ENCODE measurements at places on chromosomes 7 and 10.

- no peak for DNase-seq
Measured at GRCh38 chr10:76040107-76040829, 608.8 kb downstream of the LRMDA start.

DNA sequence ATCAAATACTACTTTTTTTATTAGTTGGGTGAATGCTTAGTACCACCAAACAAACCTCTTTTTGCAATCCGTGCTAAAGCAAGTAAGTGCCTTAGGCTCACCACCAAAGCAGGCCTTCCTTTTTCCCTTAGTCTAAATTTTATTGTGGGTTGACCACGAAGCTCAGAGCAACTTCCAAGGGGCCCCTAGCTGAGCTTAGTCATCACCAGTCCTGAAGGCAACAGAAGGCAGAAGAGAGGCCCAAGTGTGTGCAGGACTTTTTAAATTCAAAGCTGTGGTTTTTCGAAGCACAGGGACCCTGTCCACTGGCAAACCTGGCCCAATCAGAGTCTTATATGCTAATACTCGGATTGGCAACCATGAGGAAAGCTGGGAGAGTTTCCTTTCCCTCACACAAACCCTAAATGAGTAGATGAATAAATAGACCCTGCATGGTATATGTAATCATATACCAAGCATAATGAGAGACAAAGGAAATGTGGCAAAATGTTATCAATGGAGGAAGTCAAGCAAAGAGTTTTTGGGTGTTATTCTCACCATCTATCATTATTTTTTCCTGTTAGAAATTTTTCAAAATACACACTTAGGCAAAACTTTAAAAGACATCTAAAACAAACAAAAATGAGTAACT, 453.2 kb upstream of the GALNT17 start:
- no peak for DNase-seq

- DNase-seq: no peak
Measured at GRCh38 chr7:118053353-118053752, 130.6 kb upstream of the LSM8 start.

- no peak for DNase-seq
Measured at GRCh38 chr7:54112567-54112966, 429.6 kb upstream of the VSTM2A start.

DNA sequence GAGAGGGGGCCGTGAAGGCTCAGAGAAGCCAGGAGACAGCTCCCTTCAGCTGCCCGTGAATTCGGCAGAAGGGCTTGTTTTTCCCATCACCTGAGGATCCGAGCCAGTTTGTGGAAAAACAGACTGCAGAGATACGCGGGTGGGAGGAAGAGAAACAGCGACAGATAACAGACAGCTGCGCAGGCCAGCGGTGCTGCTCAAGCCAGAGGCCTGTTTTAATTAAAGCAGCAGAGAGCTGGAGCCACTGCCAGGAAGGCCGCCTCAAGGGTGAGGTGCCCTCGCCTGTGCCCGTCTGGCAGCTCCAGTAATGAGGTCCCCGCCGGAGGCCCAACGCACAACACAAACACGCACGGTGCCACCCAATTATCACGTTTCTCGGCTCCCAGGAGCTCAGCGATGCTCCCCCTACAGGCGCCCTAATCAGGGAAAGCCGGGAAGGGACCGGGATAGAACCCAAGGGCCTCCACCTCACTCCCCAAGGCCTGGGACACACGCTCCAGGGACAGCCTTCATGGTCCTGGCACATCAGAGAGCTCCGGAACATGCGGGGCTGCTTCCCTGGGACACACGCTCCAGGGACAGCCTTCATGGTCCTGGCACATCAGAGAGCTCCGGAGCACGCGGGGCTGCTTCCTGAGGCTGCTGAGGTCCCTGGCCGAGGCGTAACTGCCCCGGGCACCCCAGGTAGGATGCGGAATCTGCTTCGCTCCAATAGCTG, 60.6 kb upstream of the DNAAF5 start:
- no peak for DNase-seq

DNA sequence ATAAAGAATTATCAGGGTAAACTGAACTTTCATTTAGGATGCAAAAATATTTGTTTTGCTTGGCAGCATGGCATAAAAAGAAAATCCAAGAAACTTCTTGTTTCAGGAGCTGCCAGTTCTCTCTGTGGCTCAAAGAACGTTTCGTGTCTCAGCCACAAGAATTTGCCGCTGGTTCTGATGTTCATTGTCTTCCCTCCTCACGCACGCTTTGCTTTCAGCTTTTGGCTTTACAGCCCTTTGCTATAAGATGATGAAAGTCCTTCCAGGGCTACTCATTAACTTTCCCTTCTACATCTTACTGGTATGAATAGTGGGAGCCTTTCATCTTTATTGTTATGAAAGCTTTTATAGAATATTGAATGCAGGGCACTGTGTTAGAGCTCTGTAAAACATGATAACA, 124.7 kb downstream of the BICC1 start:
- DNase-seq: no peak

- DNase-seq: no peak
Measured at GRCh38 chr7:70589010-70589409, 542.9 kb upstream of the GALNT17 start.

GRCh38 chr7:30164567-30164966, 29.8 kb downstream of the MTURN start:
- DNase-seq: peak; percentile 42

DNA sequence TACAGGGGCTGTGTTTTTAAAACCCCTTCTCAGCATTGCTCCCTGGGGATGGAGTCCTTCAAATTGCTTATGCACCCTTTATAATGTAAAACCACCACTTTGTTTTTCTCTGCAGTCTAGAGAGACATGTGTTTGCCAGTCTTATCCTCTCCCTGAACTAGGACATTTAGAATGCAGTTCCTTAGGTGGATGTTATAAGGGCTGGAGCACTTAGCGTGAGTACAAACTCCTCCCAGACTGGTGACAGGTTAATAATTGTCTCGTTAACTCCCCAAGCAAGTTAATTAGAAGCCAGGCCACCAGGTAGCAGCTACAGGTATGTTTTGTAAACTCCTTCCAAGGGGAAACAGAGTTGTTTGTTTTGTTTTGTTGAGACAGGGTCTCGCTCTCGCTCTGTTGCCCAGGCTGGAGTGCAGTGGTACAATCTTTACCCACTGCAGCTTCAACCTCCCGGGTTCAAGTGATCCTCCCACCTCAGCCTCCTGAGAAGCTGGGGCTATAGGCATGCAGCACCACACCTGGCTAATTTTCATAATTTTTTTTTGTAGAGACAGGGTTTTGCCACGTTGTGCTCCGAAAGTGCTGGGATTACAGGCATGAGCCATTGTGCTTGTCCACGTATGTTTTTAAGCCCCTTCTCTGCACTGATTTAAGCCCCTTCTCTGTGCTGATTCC, 100.2 kb downstream of the FAM107B start:
- no peak for DNase-seq

DNA sequence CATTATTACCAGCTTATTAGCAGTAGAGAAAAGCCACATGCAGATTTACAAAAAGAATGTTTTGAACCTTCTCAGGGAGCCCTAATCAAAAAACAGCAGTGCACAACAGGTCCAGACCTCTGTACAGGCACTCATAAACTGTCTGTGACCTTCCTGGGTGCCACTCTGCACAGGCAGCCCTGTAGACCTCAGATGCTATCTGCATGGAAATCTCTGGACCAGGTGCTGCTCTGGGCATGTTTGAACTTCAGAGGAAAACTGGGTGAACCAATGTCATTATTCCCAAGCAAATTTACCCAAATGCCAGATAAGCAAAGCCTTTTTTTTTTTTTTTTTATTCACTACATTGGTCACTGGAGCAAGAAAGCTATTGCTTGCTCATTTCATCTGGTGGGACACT, 104.2 kb downstream of the NPY start:
- DNase-seq: no peak

GRCh38 chr10:49225218-49225876, 37.2 kb upstream of the TMEM273 start:
- DNase-seq: no peak

DNA sequence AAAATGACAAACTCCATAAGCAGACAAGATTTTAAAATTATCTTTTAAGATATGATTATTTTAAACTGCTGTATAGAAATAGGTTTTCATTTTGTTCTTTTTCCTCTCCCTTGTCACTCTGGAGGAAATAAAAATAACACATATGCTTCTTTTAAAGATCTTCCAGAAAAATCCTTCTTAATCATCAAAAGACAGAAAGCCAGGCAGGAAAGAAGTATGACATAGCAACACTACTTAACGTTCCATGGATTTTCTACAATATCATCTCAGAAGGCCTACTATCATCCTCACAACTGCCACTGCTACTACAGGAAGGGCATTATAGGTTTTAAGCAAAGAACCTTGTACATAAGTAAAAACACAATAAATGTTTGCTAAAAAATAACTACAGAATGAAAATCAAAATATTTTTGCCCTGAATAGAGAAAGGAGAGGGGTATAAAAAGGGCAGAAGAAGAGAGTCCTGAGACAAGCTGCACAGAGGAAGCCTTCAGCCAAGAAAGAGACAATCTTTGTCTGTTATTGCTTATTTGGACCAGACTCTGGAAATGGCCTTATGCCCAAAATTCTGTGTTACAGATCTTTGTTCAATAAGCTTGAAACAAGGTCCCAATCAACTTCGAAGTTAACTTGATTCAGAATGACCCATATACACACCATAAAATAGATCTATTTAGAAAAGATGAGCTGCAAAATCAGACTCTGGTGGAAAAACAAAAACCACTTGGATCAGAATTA, 67.8 kb downstream of the ABI1 start:
- DNase-seq: no peak

Data from NCI-H1436 treated with DMSO at 0.1 percent for 48 hours (cell line).